ENCODE measurements at places on chromosomes 1 and 21. TPM values are rescaled to one million over a fixed set of nuclear protein-coding genes. Genes with fewer than 3 reads are reported as not detected.

NBPF8 gene
- total RNA-seq = 26.9 TPM

LAPTM5 gene
- 371 TPM for total RNA-seq

SRSF10 gene
- 233 TPM for total RNA-seq

REN gene
- not detected for total RNA-seq

KRTAP10-4 gene
- total RNA-seq = not detected

MRPL55 gene
- 35.9 TPM for total RNA-seq

OR2M3 gene
- total RNA-seq = not detected

PTGFRN gene
- total RNA-seq = 4.3 TPM

PLD5 gene
- not detected for total RNA-seq

KRTAP19-3 gene
- not detected for total RNA-seq

SPRR4 gene
- not detected for total RNA-seq

PROK1 gene
- not detected for total RNA-seq

ATP1A4 gene
- not detected for total RNA-seq

OR2T11 gene
- not detected for total RNA-seq

SPATA46 gene
- total RNA-seq = not detected

RHD gene
- total RNA-seq = not detected

CHIT1 gene
- 0.18 TPM for total RNA-seq

SMIM34 gene
- not detected for total RNA-seq

GNG4 gene
- total RNA-seq = 1.8 TPM

CAMK2N1 gene
- 0.91 TPM for total RNA-seq

ANGPTL3 gene
- not detected for total RNA-seq

HMCN1 gene
- not detected for total RNA-seq

SPATA45 gene
- not detected for total RNA-seq

RAVER2 gene
- 0.52 TPM for total RNA-seq

TIPRL gene
- total RNA-seq = 41.7 TPM

PLPPR5 gene
- total RNA-seq = not detected

IGSF3 gene
- total RNA-seq = 0.68 TPM

NKAIN1 gene
- not detected for total RNA-seq

BARHL2 gene
- not detected for total RNA-seq

MAN1C1 gene
- total RNA-seq = 12.1 TPM

CA14 gene
- total RNA-seq = not detected

SDHC gene
- total RNA-seq = 174 TPM

FAM110D gene
- total RNA-seq = not detected

COL16A1 gene
- not detected for total RNA-seq

GBP6 gene
- total RNA-seq = 0.36 TPM

TSACC gene
- not detected for total RNA-seq

SDC3 gene
- total RNA-seq = 0.09 TPM

LRRC7 gene
- 0.16 TPM for total RNA-seq

GPBP1L1 gene
- total RNA-seq = 97.4 TPM

SGIP1 gene
- total RNA-seq = not detected

SLC5A9 gene
- not detected for total RNA-seq

F5 gene
- 9.1 TPM for total RNA-seq

P3H1 gene
- 38.1 TPM for total RNA-seq

TLR5 gene
- total RNA-seq = 0.61 TPM

PEX19 gene
- 46.4 TPM for total RNA-seq

C4BPA gene
- not detected for total RNA-seq

ADAMTS5 gene
- total RNA-seq = not detected

Measured in T-helper 2 cell treated with Interferon-gamma antibody and Interleukin-4, amounts not matched to agents 100 ng/mL and 5 ng/mL, for 36 hours (primary cell).